Foreskin keratinocyte (primary cell): ENCODE measurements at places on chromosomes 2 and 18. TPM values are rescaled to one million over a fixed set of nuclear protein-coding genes. Genes with fewer than 3 reads are reported as not detected.
A peak's percentile ranks its signal among the peaks of the same experiment; 100 is the strongest.

DNA sequence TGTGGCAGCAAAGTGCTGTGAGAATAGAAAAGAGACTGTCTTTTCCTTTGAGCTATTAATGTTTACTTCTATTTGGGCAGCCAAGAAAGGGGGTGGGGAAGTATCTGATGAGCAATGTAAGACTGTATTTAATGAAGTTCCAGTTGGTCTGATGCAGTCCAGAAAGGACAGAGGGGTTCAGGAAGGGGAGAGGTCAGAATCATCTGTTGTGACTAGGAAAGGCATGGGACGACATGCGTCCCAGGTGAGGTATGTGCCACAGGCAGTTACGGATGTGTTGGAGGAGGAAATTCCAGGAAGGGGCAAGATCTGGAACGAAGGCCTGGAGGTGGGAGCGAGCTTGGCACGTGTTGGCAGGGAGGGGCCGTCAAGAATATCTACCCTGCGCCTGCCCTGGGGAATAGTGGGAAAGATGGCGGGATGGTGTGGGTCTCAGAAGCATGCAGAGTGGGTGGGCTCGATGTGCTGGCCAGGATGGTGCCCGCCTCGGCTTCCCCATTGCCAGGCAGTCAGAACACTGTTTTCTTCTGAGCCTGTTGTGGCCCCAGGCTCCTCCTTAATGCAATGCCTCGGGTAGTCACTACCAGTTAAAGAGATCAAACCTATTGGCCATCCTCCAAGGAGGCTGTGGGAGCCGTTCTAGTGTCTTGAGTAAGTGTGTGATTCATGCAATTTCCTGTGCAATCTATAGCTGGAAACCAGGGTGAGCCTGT lies 57.8 kb upstream of the TXNDC2 start:
- peak; percentile 95 for DNase-seq

- DNase-seq, result no peak
Observed at GRCh38 chr2:185511925-185512324, 226.7 kb upstream of the FSIP2 start.

NEURL3 gene
- total RNA-seq, result not detected in 2 replicates

REG3A gene
- not detected in 2 replicates for total RNA-seq

DNA sequence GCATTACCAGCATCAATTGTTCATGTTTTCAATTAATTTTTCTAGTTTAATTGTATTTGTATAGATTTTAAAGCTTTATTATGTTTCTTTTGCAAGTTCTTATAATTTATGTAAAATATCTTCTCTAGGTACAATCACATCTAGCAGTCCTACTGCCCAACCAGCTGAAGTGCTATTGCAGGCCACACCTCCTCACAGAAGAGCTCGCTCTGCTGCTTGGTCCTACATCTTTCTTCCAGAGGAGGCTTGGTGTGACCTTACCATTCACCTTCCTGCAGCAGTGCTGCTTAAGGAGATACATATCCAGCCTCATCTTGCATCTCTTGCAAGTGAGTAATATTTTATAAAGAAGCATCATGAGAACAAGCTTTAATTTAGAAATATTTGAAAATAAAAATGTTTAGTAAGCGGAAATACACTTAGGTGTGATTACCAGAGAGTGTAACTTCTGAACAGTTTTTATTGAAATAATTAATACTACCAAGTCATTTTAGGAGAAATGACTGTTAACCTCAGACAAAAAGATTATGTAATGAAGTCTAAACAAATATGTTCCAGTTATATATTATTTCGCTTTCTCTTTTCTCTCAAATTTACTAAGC lies 122.9 kb upstream of the TTC27 start:
- no peak for DNase-seq

STAT4 gene
- total RNA-seq, result 0.46 and 0.71 TPM in 2 replicates

SP140L gene
- 10.7 and 11.7 TPM in 2 replicates for total RNA-seq

RNF138 gene
- total RNA-seq, result 27.6 and 28.1 TPM in 2 replicates

- no peak for DNase-seq
Observed at GRCh38 chr2:212078103-212078502, 460.5 kb downstream of the ERBB4 start.

- DNase-seq, result no peak
Observed at GRCh38 chr2:33806041-33806440, 206.9 kb upstream of the FAM98A start.

GRCh38 chr18:30500240-30500945 lies 542.1 kb downstream of the DSC3 start:
- DNase-seq, result no peak

DNA sequence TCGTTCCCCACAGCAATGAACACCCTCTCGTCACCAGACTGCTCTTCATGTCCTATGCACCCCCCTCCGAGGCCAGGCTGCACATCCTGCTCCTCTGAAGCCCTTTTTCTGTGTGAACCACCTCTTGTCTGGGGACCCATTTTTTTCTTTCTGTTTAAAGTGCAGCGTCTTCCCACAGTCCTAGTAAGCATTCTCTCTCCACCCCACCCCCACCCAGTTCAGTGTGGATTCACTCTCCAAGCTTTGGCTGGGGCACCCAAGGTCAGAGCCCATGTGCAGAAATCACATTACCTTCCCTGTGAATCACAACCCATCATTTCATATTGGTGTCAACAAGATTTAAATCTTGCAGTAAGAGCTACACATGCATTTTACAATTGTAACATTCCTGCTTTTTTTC lies 26.4 kb upstream of the PKDCC start:
- no peak for DNase-seq

DNA sequence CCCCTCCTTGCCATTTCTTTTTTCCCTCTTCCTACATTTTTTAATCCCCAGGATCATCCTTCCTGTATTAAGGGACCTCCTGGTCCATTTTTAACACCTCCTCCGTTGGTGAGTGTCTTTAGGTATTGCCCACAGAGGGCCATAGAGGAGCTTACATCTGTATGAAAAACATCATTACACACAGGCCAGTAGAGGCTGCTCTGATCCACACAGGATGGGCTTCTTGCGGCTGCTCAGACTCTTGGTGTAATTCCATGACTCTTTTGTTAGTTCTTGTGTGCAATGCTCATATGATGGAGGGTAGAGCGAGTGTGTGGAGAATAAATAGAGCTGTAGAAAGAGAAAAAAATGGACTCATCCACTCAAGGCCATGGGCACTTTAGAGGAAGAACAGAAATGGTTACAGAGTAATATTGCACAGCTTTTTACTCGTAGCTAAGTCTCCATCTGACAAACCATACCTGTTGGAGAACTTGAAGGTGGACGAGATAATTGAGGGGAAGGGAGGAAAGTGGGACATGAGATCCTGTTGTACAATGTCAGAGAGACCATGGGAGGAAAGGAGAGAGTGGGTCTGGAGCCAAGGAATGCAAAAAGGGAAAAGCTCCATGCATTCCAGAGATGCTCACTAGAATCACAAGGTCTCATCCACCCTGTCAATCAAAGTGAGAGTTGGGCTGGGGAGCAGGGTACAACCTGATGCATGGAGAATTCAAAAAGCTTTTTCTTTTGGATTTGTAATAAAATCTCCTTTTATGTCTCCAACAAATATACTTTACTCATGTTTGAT lies 129.7 kb upstream of the TNP1 start:
- DNase-seq, result no peak

DNA sequence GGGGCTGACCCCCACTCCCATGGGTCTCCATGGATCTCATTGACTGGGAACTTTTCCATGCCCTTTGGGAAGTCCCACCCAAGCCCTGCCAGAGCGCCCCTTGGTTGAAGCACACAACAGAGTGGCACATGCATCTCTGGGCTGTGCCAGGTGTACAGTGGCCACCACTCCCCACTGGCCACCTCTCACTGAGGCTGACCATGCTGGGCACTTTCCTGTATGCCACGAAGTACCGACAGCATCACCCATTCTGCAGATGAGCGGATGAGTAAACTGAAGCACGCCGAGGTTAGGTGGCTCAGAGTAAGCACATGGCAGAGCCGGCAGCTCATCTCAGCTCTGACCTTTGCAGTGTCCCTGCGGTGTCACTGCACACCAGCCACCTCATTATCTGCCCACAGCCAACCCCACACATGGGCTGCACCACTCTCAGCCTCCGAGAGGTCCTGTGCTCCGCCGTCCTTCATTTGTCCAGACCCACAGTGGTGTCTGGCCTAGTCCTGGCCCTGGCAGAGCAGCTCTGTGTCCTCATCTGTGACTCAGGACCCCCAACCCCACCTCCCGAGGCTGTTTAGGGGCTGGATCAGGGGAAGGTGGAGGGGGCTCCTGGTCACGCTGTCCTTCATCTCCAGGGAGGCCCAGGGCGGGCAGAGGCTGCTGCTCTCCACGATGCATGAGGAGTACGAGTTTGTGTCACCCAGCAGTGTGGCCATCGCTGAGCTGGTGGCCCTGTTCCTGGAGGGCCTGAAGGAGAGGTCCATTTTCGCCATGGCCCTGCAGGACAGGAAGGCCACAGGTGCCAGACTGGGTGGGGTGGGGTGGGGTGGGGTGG lies 18.0 kb upstream of the GPR17 start:
- DNase-seq, result no peak

DNA sequence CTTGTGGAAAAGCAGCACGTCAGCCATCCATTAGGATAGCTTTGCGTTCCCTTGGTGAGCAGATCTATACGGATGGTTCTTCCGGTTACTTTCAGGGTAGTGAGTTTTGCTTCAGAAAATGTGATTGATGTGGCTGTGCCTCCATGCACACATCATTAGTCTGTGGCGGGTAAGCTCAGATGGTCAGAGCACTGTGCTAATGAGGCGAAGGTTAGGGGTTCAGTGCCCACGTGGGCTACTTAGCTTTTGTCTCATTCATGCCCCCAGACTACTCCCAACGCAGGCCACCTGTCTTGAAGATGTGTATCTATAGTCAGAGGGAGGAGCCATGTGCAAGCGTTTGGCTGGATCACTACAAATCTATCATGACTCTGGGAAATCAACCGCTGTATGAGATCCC lies 322.8 kb upstream of the POU3F3 start:
- no peak for DNase-seq

- no peak for DNase-seq
Observed at GRCh38 chr2:26526105-26526504, 48.2 kb upstream of the OTOF start.

DNA sequence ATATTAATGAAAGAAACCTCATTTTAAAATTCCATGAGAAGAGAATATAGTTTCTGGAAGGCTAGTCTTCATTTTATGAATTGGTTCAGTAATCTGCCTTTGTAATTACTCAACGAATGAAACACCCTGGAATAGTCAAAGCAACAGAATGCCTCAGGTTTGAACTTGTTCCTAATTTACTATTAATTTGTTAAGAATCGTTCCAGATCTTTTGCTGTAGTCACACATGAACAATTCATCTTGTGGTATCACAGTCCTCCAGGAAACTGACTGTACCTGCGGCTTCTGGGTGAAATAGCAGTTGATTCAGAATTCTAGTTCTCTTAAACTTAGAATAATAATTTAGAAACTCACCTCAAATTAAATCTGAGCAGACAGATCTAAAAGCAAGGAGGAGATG lies 282.7 kb upstream of the MAP2 start:
- peak; percentile 67 for DNase-seq

DNA sequence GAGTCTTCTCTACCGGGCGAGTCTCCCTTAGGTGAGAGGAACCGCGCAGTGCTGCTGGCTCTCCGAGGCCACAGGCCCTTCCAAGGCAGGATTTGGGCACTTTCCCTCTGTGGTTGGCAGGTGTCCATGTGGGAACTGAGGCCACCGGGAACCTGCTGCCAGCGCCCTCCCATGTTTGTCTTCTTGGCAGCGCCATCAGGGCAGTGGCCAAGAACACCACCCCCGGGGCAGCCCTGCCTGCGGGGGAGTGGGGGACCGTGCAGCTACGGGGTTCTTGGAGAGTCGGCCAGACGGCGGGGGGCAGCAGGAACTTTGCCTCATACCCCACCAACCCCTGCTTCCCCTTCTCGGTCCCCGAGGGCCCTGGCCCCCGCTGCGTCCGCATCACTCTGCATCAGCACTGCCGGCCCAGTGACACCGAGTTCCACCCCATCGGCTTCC lies 10.0 kb downstream of the CAPN10 start:
- no peak for DNase-seq

DNA sequence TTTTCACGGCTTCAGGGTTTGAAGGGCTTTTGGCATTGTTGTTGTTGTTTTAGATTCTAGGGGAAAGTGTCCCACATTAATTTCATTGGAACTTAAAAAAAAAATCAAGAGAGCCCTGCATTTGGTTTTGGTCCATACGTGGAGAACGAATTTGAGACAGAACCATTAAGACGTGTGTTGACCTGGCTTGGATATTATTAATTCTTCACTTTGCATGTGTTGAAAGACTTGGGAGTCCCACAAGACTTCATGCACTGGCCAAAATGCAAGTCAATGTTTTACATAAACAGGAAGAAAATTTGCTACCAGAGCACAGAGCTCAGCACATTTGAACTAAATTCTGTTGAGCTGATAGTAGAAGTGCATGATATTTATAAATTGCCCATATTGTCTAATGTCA lies 761.2 kb upstream of the ACVR2A start:
- DNase-seq, result no peak

GRCh38 chr18:79211844-79212243 lies 142.7 kb downstream of the ATP9B start:
- peak; percentile 6 for DNase-seq

RGPD4 gene
- not detected in 2 replicates for total RNA-seq

- no peak for DNase-seq
Observed at GRCh38 chr18:26778054-26778393, 87.5 kb downstream of the AQP4 start.

DNA sequence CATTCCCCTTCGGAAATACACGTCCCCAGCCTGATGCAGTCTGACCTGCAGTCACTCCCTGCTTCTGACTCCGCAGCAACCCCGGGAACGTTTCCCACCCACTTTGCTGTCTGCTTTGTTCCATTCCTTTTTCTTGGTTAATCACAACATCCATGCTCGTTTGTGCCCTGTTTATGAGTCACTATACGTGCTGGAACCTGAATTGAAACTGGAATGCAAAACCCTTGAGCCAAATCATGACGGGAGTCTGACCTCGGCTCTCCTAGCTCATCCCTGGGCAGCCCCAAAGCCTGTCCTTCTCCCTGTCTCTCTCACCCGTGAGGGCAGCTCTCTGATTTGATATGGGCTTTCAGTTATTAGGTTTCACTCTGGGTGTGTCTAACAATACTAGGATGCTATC lies 57.1 kb upstream of the RNF152 start:
- peak; percentile 98 for DNase-seq

- DNase-seq, result peak; percentile 12
Observed at GRCh38 chr2:203873921-203874631, 6.5 kb downstream of the CTLA4 start.

DNA sequence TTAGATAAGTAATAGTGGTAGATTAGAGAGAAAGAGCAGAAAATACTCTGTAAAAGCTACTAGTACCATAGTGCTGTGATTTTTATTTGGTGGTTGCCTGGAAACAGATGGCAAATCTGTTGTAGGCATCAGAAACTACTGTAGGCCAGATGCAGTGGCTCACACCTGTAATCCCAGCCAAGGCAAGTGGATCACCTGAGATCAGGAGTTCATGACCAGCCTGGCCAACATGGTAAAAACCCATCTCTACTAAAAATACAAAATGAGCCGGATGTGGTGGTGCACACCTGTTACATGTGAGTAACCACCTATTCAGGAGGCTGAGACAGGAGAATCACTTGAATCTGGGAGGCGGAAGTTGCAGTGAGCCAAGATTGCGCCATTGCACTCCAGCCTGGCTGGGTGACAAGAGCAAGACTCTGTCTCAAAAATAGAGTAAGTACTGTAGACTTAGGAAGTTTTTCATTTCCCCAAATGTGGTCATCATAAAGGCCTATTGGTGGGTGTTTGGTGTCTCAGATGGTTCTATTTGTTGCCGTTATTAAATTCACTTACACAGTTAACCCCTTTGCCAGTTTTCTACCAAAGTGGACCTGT lies 79.6 kb downstream of the SPTBN1 start:
- DNase-seq, result no peak

IL37 gene
- total RNA-seq, result 0.21 and 0.44 TPM in 2 replicates

GRCh38 chr18:58507880-58508279 lies 121.0 kb downstream of the ALPK2 start:
- no peak for DNase-seq

GRCh38 chr2:20080839-20081415 lies 29.5 kb upstream of the LAPTM4A start:
- DNase-seq, result no peak
